ENCODE measurements at places on chromosomes 12 and 14.
A peak's percentile ranks its signal among the peaks of the same experiment; 100 is the strongest.

GRCh38 chr12:67720351-67720856 is 71.9 kb downstream of the DYRK2 start:
- no peak overlapping the region for H3K4me3 ChIP-seq
- H3K36me3 ChIP-seq, result no peaks in the 10 kb centered on the region
- no peaks in the 10 kb centered on the region for H3K27me3 ChIP-seq
- no peak overlapping the region for H3K27ac ChIP-seq
- no peak for DNase-seq

GRCh38 chr14:52333108-52333507 is 19.0 kb downstream of the PTGER2 start:
- H3K36me3 ChIP-seq, result no peaks in the 10 kb centered on the region
- H3K4me1 ChIP-seq, result no peaks in the 10 kb centered on the region
- H3K27ac ChIP-seq, result no peak overlapping the region
- no peak for DNase-seq
- H3K27me3 ChIP-seq, result no peaks in the 10 kb centered on the region

DNA sequence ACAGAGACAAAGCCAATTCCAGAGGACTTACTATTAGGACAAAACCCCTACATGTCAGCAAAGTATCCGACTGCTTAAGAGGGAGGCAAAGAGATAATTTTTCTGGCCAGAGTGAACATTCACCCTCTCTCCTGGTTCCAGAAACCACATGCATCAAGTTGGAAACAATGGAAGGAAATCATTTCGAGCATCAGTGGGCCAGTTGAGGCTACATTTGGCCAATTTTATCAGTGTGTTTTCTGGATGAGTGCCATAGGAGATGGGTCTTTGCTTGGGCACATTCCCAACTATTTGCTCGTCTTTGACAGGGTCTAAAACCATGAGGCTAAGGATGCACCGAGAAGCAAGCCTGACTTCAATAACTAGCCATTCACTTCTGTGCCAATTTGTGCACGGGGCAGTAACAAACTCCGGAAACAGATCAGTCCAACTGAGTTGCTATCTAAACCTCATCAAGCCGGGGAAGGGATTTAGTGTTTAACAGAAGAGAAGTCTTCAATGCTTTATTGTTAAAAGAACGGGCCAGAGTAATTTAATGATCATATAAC is 17.4 kb downstream of the EGLN3 start:
- H3K4me1 ChIP-seq, result no peaks in the 10 kb centered on the region
- H3K27me3 ChIP-seq, result no peaks in the 10 kb centered on the region
- H3K4me3 ChIP-seq, result no peak overlapping the region
- H3K27ac ChIP-seq, result no peak overlapping the region

- peak overlapping the region; percentile 84 for H3K27ac ChIP-seq
- peaks cover 26% of the 10 kb centered on the region for H3K4me1 ChIP-seq
- no peaks in the 10 kb centered on the region for H3K27me3 ChIP-seq
- no peak overlapping the region for H3K4me3 ChIP-seq
- peak; percentile 65 for DNase-seq
- H3K36me3 ChIP-seq, result no peaks in the 10 kb centered on the region
These were observed 31.5 kb downstream of the ABCB9 start for GRCh38 chr12:122934722-122935121.

DNA sequence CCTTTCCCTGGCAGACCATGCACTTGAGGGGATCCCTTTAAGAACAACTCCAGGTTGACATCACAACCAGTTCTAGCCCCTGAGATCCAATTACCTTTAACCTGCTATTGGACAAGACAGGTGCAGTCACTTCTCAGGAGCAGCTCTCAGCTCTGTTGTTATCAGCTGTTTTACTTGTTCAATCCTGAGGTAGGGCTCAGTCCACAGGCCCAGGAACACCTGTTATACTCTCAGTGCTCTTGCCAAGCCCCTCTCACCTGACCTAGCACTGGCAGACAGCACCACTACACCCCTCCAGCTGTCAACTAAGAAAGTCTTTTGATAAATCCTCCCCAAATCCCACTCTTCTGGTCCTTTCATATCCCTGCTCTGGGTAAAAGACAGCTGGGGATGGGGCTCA is 163.9 kb upstream of the TMTC2 start:
- no peak overlapping the region for H3K27ac ChIP-seq
- no peaks in the 10 kb centered on the region for H3K27me3 ChIP-seq
- no peak overlapping the region for H3K4me3 ChIP-seq
- H3K36me3 ChIP-seq, result no peaks in the 10 kb centered on the region
- DNase-seq, result no peak
- H3K4me1 ChIP-seq, result 0 out of 2 replicates have a peak, but pooled peaks cover 8% of the 10 kb centered on the region

DNA sequence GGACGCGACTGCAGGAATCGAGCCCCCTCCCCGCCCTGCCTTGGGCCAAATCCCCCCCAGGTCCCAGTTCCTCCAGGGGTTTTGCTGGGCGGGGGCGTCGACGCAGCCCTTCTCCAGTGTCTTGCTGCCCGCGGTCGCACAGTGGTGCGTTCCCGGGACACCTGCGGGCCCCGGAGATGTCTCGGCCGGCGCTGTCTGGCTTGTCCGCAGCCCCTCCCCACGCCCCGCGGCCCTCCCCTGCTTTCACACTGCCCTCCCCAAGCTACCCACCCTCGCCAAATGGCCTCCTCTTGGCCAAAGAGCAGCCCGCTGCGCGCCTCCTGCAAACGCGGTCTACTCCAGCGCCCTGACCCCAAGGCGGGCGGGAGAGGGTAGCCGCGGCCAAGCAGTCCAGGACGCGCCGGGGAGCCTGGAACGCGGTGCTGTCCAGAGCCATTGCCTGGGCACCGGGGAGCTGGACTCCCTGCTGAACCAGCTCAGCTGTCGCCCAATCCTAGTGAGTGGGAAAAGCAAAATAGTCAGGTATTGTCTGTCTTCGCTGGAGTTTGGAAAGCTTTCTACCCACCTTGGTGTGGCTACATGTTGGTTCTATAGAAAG is 122.0 kb downstream of the AACS start:
- H3K36me3 ChIP-seq, result no peaks in the 10 kb centered on the region
- H3K4me3 ChIP-seq, result no peak overlapping the region
- DNase-seq, result no peak
- peaks cover 11% of the 10 kb centered on the region for H3K27me3 ChIP-seq

GRCh38 chr12:84698576-84699333 is 213.8 kb downstream of the SLC6A15 start:
- no peak overlapping the region for H3K4me3 ChIP-seq
- H3K27me3 ChIP-seq, result no peaks in the 10 kb centered on the region
- H3K36me3 ChIP-seq, result no peaks in the 10 kb centered on the region
- H3K4me1 ChIP-seq, result no peaks in the 10 kb centered on the region
- H3K27ac ChIP-seq, result no peak overlapping the region
- no peak for DNase-seq

GRCh38 chr12:68477906-68478305 is 132.8 kb upstream of the RAP1B start:
- H3K36me3 ChIP-seq, result no peaks in the 10 kb centered on the region
- no peak for DNase-seq
- no peak overlapping the region for H3K27ac ChIP-seq
- no peaks in the 10 kb centered on the region for H3K27me3 ChIP-seq
- peaks cover 35% of the 10 kb centered on the region for H3K4me1 ChIP-seq

GRCh38 chr14:101603096-101603495 is 41.8 kb downstream of the DIO3 start:
- H3K4me3 ChIP-seq, result no peak overlapping the region
- H3K4me1 ChIP-seq, result no peaks in the 10 kb centered on the region
- H3K27me3 ChIP-seq, result peaks cover 25% of the 10 kb centered on the region
- DNase-seq, result no peak

DNA sequence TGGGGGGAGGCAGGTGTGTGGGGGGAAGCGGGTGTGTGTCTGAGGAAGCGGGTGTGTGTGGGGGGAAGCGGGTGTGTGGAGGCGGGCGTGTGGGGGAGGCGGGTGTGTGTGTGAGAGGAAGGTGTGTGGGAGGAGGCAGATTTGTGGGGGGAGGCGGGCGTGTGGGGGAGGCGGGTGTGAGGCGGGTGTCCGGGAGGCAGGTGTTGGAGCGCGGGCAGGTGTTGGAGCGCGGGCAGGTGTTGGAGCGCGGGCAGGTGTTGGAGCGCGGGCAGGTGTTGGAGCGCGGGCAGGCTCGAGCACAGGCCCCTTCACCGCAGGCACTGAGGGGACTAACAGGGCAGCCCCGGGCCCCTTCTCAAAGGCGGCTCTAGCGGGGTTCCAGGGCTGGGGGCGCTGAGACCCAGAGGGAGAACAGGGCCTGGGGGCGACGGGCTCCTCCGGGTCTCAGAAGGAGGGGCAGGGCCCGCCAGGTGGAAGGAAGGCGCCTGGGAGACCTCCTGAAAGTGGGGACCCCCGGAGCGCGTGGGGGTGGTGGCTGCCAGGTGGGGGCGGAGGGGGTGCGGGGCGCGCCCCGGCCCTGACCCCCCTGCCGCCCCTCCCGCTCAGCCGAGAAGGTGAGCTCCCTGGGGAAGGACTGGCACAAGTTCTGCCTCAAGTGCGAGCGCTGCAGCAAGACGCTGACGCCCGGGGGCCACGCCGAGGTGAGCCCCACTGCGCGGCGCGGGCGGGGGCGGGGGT is 3.2 kb downstream of the CRIP2 start:
- H3K36me3 ChIP-seq, result no peaks in the 10 kb centered on the region
- no peak overlapping the region for H3K4me3 ChIP-seq
- peaks cover 6% of the 10 kb centered on the region for H3K4me1 ChIP-seq
- peaks cover 43% of the 10 kb centered on the region for H3K27me3 ChIP-seq
- no peak overlapping the region for H3K27ac ChIP-seq

- no peaks in the 10 kb centered on the region for H3K4me1 ChIP-seq
- H3K36me3 ChIP-seq, result no peaks in the 10 kb centered on the region
- H3K27me3 ChIP-seq, result no peaks in the 10 kb centered on the region
- no peak overlapping the region for H3K4me3 ChIP-seq
These were observed 80.4 kb downstream of the DAD1 start for GRCh38 chr14:22508662-22509035.

- H3K27ac ChIP-seq, result no peak overlapping the region
- no peaks in the 10 kb centered on the region for H3K27me3 ChIP-seq
- no peaks in the 10 kb centered on the region for H3K4me1 ChIP-seq
These were observed 137.8 kb downstream of the PRKCH start for GRCh38 chr14:61459229-61459628.

GRCh38 chr12:63982604-63983295 is 138.2 kb downstream of the SRGAP1 start:
- H3K36me3 ChIP-seq, result no peaks in the 10 kb centered on the region
- H3K27ac ChIP-seq, result no peak overlapping the region
- DNase-seq, result no peak
- H3K27me3 ChIP-seq, result no peaks in the 10 kb centered on the region
- H3K4me3 ChIP-seq, result no peak overlapping the region
- H3K4me1 ChIP-seq, result no peaks in the 10 kb centered on the region

GRCh38 chr14:24368212-24368561 is 203 bp downstream of the NFATC4 start:
- H3K27me3 ChIP-seq, result no peaks in the 10 kb centered on the region
- no peak for DNase-seq
- H3K4me3 ChIP-seq, result peak overlapping the region; percentile 40

DNA sequence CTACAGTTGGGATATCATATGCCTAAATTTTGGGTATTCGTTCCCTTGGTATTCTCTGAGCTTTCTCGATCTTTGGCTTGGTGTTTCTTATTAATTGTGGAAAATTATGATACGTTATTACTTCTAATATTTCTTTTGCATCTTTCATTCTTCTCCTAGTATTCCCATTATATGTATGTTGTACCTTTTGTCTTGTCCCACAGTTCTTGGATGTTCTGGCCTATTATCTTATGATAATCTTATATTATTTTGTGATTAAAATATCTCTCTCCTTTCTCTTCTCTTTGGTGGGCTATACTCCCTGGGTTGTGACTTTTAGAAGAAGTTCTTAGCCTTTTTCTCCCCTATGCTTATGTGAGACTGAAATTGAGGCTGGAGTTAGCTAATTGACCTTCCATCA is 25.2 kb downstream of the PTCSC3 start:
- H3K4me1 ChIP-seq, result no peaks in the 10 kb centered on the region
- H3K27me3 ChIP-seq, result no peaks in the 10 kb centered on the region
- H3K27ac ChIP-seq, result no peak overlapping the region
- no peaks in the 10 kb centered on the region for H3K36me3 ChIP-seq
- DNase-seq, result no peak

DNA sequence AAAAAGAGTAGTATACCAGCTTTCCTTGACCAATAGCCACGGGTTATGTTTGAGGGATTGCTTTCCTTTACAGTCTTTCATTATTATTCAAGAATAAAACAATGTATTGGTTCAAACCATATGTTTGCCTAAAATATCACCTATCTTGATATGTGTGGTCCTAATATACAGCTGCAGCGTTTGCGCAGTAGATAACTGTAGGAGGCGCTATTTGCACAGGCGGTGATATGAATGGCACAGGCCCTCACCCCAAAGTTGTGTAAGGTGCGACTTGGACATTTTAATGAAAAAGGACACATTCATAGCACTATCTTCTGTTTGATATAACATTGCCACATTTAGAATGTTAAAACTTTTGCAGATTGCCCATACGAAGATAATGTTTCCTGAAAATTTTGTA is 298.4 kb downstream of the TRHDE start:
- no peaks in the 10 kb centered on the region for H3K27me3 ChIP-seq
- H3K4me1 ChIP-seq, result no peaks in the 10 kb centered on the region
- H3K27ac ChIP-seq, result no peak overlapping the region
- H3K4me3 ChIP-seq, result no peak overlapping the region
- no peaks in the 10 kb centered on the region for H3K36me3 ChIP-seq
- DNase-seq, result peak; percentile 45

- H3K27ac ChIP-seq, result no peak overlapping the region
- H3K36me3 ChIP-seq, result no peaks in the 10 kb centered on the region
- H3K27me3 ChIP-seq, result no peaks in the 10 kb centered on the region
- no peak for DNase-seq
These were observed 37.7 kb downstream of the SLC8B1 start for GRCh38 chr12:113297214-113297587.

DNA sequence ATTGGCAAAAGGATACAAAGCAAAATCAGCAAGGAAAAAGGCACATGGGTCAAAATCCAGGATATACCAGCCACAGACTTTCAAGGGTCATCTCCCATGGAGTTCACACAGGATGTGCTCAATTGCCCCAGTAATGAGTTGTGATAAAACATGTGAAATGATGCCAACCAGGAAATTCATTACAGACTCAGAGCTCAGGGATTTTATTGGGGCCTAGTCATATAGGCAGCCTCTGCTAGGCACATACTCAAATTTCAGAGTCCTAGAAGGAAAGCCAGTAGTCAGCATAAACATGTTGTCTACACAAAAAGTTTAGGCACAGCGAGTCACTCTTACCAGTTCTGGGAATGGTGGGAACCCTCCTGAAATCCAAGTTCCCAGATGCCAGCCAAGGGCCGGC is 64.4 kb upstream of the OSBPL8 start:
- no peaks in the 10 kb centered on the region for H3K36me3 ChIP-seq
- no peak overlapping the region for H3K4me3 ChIP-seq
- DNase-seq, result no peak
- no peak overlapping the region for H3K27ac ChIP-seq
- 0 out of 2 replicates have a peak, but pooled peaks cover 4% of the 10 kb centered on the region for H3K4me1 ChIP-seq
- H3K27me3 ChIP-seq, result no peaks in the 10 kb centered on the region

DNA sequence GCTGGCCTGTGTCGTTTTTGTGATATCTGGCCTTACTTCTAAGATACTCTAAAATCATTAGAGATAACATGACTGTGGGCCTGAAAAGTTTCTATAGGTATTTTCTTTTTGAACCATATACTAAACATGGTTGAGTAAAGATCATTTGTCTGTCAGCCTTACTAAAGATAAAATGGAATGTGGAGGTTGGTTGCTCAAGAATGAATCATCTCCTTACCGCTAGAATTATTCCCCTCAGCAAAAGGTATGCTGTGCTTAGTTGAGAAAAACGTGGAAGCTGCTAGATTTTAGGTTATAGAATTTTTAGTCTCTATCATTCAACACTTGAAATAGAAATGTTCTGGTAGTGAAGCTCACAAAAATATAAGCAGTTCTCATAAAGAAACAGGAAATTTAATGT is 407.3 kb downstream of the AEBP2 start:
- H3K36me3 ChIP-seq, result no peaks in the 10 kb centered on the region
- H3K27me3 ChIP-seq, result no peaks in the 10 kb centered on the region
- no peak overlapping the region for H3K27ac ChIP-seq

- no peaks in the 10 kb centered on the region for H3K4me1 ChIP-seq
- no peaks in the 10 kb centered on the region for H3K36me3 ChIP-seq
- DNase-seq, result no peak
- no peaks in the 10 kb centered on the region for H3K27me3 ChIP-seq
These were observed 107.6 kb downstream of the PLEKHG7 start for GRCh38 chr12:92810370-92810769.

All from MM.1S (cell line).